ENCODE measurements at places on chromosomes 3 and 15.
A peak's percentile ranks its signal among the peaks of the same experiment; 100 is the strongest.

DNA sequence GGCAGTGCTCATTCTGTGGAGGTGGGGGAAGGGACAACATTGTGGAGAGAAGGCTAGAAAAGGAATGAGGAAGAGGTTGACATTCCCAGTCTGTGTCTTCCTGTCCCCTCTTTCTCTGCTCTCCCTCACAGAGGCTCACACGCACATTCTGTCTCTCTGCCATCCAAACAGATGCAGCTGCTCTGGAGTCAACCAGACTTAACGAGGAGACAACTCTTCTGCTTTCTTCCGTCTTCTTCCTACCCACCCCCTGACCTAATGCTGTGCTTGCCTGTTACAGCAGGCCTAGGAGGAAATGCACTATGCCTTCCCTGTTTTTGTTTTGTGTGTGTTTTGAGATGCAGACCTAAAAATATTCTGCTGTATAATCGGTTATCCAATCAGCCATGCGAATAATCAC, 121.9 kb downstream of the CACNA1D start:
- no peak for DNase-seq

- DNase-seq, result no peak
Measured at GRCh38 chr3:47752716-47753115, 29.0 kb downstream of the SMARCC1 start.

DNA sequence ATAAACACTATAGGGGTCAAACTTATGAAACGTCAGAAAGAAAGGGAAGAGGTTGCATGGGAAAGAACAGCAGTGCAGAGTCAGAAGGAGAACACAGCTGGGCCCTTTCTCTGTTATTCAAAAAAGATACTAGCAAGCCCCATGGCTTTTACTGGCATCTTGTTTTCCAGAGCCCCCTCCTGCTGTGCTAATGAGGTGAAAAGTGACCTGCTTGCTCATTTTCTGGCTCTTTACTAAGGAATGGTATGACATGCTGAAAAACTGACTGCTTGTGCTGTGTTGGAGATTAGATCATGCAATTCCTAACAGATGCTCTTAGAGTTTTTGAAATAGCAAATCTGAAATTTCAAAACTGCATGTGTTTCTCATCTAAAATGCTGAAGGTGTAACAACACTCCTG, 541.6 kb upstream of the ALCAM start:
- peak; percentile 83 for DNase-seq

DNA sequence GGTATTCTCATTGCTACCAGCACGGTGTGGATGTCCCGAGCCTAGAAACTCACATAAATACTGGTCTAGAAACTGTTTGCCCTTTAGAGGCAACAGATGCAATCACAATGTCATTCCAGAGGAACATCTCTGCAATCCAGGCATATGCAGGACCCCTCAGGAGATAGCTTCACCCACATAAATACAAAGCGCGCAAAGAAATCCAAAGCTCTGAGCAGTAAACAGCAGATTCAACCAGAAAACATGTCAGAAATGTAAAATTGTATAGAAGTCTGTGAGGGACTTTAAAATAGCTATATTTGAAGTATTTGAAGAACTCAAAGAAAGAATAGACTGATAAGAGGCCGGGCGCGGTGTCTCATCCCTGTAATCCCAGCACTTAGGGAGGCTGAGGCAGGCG, 291.7 kb downstream of the FAM43A start:
- no peak for DNase-seq

DNA sequence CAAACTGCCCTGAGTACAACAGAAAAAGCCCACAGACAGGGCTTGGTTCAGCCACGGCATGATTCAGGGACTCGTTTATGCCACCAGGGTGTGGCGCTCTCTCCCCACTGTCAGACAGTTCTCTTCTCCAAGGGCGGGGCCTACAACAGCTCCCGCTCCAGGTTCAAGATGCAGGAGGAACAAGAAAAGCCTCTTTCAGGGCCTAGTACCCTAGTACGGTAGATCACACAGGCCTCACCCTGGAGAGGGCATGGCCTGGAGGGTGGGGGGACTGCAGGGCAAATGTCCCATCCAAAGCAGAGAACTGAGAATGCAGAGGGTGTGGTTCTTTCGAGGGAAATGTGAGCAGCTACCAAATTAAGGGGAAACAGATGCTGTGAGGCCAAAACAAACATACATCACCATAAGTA, 12.0 kb downstream of the MESD start:
- DNase-seq, result peak; percentile 69

- no peak for DNase-seq
Measured at GRCh38 chr3:129281726-129282125, 3.1 kb downstream of the HMCES start.

DNA sequence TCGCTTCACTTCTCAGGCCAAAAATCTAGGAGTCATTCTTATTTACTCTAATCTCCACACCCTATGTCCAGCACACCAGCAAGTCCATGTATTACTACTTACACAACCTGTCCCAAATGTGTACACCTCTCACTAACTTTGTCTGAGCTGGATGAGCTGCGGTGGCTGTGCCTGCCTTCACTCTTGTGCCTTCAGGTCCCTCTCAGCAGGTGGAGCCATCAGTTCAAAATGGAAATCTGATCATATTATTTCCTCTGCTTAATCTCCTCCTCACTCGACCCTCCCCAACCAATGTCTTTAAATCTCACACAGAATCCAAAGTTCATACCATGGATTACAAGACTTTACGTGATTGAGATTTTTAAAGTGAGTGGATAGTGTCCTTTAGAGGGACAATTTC, 82.8 kb downstream of the SSR3 start:
- DNase-seq, result no peak

- DNase-seq, result no peak
Measured at GRCh38 chr15:65743637-65744252, 48.3 kb downstream of the DENND4A start.

GRCh38 chr3:194300382-194300758, 50.8 kb downstream of the CPN2 start:
- DNase-seq, result no peak

DNA sequence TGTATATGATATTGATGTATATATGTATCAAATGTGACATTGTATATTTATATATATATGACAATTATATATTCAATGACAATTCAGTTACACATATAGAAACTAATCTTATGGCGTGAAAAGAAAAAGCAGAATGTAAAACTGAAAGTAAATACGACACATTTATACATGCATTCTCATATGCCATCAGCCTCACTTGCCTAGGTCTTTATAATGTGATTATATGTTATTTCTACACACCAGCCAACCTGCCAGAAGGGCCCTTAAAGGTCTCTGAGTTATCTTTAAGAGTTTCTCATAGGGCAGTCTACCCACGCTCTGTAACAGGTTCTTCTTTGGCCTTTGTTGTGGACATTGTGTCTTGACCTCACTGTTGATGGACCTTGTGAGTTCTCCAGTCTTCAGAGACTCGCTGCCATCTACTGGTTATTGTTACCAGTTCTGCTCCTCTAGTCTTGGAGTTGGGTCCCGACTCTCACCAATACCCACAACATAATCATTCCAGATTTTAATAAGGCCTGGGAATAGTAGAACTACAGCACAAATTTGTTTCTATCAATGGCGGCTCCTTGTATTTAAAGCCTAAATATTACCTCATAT, 371.5 kb upstream of the GOLIM4 start:
- peak; percentile 58 for DNase-seq

- DNase-seq, result peak; percentile 43
Measured at GRCh38 chr3:42803414-42804105, 730 bp downstream of the HIGD1A start.

DNA sequence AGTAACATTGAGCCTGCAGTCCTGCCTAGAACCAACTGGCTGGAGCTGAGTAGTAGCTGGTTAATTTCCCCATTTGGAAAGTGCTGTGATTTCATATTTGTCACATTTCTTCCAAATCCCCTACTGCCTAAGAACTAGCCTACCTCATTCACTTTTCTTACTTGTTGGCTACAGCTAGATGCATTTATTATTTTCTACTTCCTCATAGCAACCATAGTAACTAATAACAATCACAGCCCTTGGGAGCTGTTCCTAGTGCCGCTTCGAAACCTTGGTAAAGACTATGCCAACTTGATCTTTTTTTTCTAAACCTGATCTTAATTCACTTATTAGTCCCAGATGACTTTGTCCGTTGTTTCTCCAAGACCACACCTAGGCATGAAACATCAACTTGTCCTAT, 240.3 kb downstream of the FGF12 start:
- DNase-seq, result no peak
